Diencephalon (tissue), 1 donor: ENCODE measurements at places on chromosomes 4 and X. TPM values are rescaled to one million over a fixed set of nuclear protein-coding genes. Genes with fewer than 3 reads are reported as not detected.

PCDH7 gene
- 128 TPM for total RNA-seq

NKX3-2 gene
- not detected for total RNA-seq

SASH3 gene
- total RNA-seq, result 3.2 TPM

RAP2C gene
- total RNA-seq, result 19.6 TPM

IBSP gene
- total RNA-seq, result not detected

CSN1S1 gene
- total RNA-seq, result not detected

RHOXF2B gene
- total RNA-seq, result not detected

NPY5R gene
- total RNA-seq, result 11.3 TPM

KLB gene
- 0.46 TPM for total RNA-seq

SLC10A4 gene
- 10.1 TPM for total RNA-seq

HSFX1 gene
- total RNA-seq, result 2.3 TPM

TRMT10A gene
- total RNA-seq, result 5.8 TPM

MEPE gene
- total RNA-seq, result 0.23 TPM

NXF2B gene
- total RNA-seq, result 0.23 TPM

TAF7L gene
- 0.46 TPM for total RNA-seq

DEFB131A gene
- total RNA-seq, result not detected

MAGEA9B gene
- not detected for total RNA-seq

CACNA1F gene
- not detected for total RNA-seq
